ENCODE measurements at places on chromosomes 7 and 10.
A peak's percentile ranks its signal among the peaks of the same experiment; 100 is the strongest.

- DNase-seq: no peak
Observed at GRCh38 chr10:120987359-120987758, 136.2 kb downstream of the WDR11 start.

DNA sequence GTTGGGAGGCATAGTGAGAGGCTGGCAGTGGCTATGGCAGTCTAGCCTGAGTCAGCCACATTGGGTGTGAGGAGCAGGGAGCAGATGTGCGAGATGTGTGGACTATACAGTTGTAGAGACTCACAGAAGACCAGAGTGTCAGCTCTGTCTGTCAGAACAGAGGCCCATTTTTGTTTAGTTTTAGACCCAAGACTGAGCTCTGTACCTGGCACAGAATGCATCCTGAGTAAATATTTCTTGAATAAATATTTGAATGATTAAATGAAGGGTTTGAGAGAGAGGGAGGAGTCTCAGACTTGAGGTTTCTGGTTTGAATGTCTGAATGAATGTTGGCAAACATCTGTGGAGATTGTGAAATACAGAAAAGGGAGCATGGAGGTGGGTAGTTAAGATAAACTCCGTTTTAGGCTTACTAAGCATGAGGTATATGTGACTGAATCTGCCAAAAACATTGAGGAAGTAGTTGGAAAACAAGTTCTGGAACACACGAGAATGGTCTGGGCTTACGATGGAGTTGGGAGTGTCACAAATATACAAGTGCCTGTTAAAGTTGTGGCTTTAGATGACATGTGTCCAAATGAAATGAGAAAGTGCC lies 3.6 kb downstream of the SEC23IP start:
- no peak for DNase-seq

DNA sequence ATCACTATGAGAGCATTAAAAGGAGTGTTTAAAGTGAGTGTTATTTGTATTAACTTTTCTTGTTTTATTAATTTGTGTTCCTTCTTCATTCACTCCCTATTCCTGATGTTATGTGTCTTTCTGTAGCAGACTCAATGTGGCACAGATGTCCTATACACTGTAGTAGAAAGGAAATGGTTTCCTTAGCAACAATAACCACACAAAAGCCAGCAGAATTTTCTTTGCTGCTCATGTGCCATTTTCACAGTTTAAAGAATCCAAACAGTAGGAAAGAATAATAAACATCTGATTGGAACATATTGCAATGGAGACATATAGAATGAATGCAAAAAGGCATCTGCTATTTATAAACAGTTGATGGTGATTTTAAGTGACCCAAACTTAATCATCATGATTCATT lies 763.6 kb downstream of the PHTF2 start:
- no peak for DNase-seq

- peak; percentile 72 for DNase-seq
Observed at GRCh38 chr7:100400656-100401055, 27.4 kb downstream of the PILRA start.

DNA sequence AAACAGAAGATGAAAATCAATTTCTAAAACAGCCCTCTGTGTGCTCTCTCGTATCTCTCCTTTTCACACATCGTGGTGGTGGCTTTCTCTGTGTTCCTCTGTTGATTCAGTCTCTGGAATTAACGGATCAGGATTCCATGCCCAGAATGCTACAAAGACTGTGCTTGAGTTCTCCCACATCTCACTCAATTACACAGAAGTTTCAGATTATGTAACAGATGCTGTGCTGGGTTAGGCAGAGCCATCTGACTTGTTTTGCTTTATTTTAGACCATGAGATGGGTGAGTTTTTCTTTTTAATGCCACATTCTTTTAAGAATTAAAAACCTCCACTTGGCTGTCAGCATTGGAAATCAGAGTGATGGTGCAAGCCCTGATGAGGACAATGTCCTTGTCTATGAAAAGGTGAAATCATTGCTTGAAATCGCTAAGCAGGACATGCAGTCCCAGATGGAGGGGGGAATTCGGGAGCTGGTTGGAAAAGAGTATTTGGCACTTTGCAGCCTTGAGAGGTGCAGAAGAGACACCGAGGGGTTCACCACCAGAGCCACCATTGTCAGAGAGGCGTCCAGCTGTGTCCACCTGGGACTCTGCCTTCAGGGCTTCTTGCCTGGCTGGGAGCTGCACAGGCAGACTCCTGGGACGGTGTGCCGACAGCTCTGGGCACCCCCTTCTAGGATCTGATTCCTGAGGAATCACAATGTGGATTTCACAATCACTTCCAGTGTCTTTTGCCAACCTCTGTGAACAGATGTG lies 80.4 kb downstream of the EGFR start:
- DNase-seq: no peak

DNA sequence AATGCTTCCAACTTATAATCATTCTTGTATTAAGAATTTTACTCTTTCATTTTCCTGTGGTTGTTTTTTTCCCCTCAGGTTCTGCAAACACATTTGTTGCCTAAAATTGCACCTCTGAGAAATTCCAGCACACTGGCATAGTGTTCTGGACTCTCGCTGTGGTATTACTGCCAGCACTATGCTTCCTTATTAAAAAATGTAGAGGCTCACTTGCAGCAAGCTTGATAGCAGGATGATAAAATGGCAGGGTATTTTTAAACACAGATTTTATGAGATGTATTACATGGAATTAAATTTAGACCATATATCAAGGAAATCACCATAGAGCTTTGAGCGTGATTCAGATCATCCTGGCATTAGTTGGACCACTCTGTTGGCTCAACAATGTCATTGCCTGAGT lies 416.7 kb upstream of the AKR1E2 start:
- no peak for DNase-seq

- DNase-seq: peak; percentile 89
Observed at GRCh38 chr7:30559611-30560010, 35.1 kb upstream of the GARS1 start.

DNA sequence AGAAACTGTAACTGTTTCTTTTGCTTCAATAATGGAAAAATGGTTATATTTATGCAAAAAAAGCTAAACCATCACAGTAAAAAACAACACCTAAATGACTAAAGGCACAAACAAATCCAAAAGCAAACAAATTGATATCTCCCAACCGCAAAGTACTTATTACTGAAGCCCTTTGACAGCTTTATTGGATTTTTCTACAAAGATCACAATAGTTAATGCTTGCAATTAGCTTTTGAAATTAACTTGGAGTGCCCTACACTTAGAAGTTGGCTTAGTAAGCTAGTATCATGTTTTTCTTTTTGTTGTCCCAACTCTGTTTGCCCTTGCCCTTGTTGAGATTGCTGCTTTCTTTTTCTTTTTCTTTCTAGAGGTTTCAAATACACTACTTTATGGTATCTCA lies 257.5 kb downstream of the INHBA start:
- no peak for DNase-seq

- DNase-seq: no peak
Observed at GRCh38 chr10:133456041-133456951, 2.6 kb downstream of the SCART1 start.

DNA sequence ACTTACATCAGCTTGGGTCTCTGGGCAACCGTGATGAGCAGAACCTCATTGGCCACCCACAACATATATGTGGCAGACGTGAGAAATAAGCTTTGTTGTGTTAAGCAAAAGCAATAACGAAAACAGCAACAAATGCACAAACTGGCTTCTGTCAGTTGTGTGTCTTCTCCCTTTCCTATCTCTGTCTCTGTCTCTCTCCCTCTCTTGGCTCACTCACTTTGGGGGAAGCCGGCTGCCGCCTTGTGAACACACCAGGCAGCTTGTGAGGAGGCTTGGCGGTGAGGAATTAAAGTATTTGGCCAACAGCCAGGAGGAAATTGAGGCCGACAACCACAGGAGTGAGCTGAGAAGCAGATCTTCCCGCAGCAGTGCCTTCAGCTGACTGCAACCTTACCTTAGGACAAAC lies 21.9 kb upstream of the CDCA7L start:
- DNase-seq: no peak

- no peak for DNase-seq
Observed at GRCh38 chr10:112338957-112339356, 35.0 kb upstream of the ACSL5 start.

DNA sequence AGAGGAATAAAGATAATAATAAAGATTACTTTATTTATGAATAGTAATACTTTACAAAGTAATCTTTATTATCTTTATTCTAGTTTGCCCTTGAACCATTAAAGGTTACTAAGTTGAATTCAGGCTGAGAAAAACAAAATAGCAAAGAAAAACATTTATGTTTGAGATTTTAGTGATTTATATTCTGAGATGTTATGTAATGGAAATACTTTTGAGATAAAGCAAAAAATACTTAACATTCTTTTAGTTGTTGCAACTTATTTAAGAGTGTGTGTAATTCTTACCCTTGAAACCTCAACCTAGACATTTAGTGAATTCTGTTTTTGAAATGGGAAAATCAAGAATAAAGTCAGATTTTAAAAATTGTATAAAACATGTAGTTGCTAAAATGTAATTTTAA lies 40.0 kb downstream of the MINPP1 start:
- no peak for DNase-seq

All from ELF-1 (cell line).